ENCODE measurements at places on chromosomes 16 and 17.

DNA sequence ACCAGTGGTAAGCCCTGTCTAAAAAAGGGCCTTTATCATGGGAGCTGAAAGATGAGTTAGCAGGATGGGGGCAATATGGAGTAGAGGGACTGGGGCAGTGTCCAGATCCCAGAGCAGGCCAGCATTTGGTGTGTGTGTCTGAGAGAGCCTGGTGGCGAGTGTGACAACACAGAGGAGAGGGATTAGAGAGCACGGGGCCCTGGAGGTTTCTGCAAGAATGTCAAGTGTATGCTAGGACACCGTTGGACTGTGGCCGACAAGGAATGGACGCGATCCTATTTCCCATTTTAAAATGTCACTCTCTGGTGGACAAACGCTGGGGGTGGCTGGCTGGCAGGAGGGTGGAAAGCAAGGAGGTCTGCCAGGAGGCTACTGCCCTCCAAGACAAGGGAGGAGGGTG lies 12.4 kb downstream of the TAC4 start:
- no peak for DNase-seq

DNA sequence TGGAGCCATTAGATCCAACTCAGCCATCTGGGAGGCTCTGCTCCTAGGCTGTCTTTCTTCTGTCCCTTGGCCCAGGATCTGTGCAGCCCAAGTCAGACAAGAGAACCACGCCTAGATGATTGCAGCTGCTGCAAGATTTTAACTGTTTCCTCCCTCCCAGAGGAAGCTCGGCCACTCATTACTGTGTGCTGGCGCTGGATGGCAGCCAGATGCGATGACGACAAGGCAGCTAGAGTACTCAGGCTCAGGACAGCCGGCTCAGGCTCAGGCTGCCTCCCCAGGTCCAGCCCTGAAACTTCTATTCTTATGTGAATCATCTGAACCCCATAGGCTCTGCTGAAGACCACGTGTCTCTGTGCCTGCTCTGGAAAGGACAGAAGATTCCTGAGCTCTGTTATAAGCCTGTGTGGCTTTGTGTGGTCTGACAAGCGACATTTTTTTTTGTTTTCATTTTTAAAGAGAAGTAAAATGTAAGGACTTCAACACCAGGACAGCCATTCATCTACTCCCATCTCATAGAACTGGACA lies 32.1 kb upstream of the FBXW10B start:
- no peak for DNase-seq

GRCh38 chr16:69345923-69346322 lies 5.7 kb downstream of the TMED6 start:
- DNase-seq, result no peak

DNA sequence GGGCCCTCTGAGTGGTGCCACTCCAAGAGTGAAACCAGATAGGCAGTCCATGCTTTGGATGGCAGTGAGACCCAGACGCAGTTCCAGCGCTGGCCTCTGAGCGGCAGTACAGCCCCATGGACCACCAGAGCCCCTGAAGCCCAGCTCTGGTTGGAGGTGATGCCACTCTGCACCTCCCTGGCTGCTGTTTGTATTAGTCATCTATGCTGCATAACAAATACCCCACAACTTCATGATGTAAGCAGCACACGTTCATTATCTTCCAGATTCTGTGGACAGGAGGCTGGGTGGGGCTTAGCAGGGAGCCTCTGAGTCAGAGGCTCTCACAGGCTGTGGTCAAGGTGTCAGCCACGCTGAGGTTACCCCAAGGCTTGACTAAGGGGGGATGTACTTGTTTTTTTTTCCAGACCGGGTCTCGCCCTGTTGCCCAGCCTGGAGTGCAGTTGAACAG lies 5.1 kb upstream of the NME4 start:
- DNase-seq, result peak; percentile 44

DNA sequence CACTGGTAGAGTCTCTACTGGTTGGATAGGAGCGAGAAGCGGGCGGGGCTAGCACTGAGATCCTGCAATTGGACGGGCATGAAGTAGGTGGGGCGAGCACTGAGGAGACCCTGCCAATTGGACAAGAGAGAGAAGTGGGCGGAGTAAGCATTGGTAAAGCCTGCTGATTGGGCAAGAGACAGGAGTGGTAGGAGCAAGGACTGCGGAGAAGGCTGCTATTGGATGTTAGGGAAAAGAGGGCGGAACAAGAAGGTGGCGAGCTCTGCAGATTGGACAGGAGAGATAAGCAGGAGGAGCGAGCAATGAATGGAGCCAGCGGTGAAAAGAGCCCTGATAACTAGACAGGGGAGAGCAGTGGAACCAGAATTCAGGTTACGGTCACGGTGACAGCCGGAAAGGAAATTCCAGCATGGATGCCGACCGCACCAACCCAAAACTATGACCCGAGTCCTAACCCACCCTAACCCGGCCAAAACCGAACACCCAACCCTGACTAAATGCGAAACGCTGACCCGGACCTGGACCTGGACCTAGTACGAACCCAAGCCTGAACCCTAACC lies 4.8 kb downstream of the SCGB1C2 start:
- DNase-seq, result no peak

- DNase-seq, result no peak
These were observed 5.2 kb upstream of the EIF1 start for GRCh38 chr17:41683441-41684007.

GRCh38 chr16:68230956-68231355 lies 5.0 kb downstream of the ESRP2 start:
- DNase-seq, result no peak

- no peak for DNase-seq
These were observed 40.9 kb upstream of the FAM20A start for GRCh38 chr17:68642118-68642412.

GRCh38 chr16:77838597-77839255 lies 50.4 kb downstream of the VAT1L start:
- no peak for DNase-seq

GRCh38 chr16:11262915-11263314 lies 6.2 kb downstream of the TNP2 start:
- no peak for DNase-seq

DNA sequence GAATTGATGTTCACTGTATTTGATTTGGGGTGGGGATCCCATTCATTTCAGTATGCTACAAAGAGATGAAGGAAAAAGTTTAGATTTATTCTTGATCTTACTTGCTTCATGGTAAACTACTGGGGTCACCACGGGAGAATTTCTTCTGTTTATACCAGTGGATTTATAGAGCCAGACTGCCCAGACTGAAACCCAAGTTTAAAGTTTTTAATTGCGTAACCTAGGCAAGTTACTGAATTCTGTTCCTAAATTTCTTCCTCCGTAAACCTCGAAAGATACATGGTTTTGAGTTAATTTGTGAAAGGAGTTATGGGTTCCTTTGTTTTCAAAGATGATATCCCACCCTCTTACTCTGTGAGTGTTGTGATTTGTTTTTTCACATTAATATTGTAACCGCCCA lies 26.4 kb downstream of the PIGL start:
- no peak for DNase-seq

DNA sequence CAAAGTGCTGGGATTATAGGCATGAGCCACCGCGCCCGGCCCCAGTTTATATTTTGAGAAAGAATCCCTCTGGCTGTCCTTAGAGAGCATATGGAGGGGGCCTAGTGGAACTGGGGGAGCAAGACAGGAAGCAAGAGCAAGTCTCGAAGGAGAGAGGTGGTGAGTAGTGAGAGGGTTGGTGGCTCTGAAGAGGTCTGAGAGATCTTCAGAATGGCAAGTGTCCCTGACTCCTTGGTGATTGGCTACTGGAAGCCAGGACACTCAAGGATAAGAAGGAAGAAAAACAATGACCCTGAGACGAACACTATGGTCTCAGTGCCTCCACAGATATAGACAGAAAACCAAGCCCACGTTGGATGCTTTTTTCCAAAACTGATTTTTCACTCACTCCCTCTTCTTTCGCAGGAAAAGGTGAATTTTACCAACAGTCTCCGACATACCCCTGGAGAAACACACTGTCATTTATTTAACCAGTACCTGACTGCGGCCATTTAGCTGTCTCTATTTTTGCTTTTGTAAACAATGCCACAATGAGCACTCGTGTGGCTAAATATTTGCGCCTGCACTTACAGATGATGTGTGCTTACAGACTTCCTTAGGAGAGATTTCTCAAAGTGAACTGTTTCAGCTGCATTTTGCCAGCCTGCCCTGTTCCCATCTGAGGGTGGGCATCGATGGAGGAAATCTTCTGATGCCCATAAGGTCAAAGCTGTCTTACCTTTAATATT lies 15.9 kb upstream of the DOK4 start:
- DNase-seq, result no peak

GRCh38 chr16:27677263-27677662 lies 127.3 kb downstream of the KATNIP start:
- no peak for DNase-seq

DNA sequence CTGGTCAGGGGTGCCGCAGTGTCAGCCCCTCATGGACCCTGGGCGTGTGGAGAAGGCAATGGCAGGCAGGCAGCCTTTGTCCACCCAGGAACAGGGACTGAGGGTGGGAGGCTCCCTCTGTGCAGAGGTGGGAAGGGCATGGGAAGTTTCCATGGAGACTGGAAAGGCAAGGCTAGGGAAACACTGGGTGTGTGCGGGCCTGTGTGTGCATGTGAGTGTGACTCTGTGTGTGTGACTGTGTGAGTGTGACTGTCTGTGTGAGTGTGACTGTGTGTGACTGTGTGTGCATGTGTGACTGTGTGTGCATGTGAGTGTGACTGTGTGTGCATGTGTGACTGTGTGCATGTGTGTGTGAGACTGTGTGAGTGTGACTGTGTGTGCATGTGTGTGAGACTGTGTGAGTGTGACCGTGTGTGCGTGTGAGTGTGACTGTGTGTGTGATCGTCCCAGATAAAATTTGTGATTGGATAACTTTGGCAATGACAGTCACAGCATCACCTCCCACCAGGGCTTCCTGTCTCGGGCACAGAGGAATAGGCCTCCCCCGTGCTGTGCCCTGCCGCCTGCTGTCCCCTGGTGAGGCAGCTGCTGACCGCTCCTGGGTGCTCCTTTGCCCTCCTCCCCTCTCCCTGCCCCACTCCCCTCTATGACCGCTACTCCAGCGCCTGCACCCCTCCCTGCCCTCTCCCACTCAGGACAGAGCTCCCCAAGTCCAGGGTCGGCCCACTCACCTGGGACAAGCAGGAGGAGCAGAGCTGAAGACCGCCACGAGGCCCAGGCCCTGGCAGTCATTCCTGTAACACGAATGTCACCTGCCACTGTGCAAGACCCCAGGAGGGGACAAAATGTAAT lies 698 bp downstream of the CD300C start:
- DNase-seq, result no peak

- DNase-seq, result no peak
These were observed 5.7 kb upstream of the DOC2B start for GRCh38 chr17:187130-187529.

- peak; percentile 57 for DNase-seq
These were observed 14.4 kb downstream of the ASPSCR1 start for GRCh38 chr17:81991684-81992305.

GRCh38 chr17:48149787-48150463 lies 42.4 kb downstream of the SNX11 start:
- DNase-seq, result no peak

GRCh38 chr16:17668386-17668785 lies 197.6 kb upstream of the XYLT1 start:
- no peak for DNase-seq

- DNase-seq, result no peak
These were observed 31.5 kb downstream of the ANKFY1 start for GRCh38 chr17:4232168-4232813.

DNA sequence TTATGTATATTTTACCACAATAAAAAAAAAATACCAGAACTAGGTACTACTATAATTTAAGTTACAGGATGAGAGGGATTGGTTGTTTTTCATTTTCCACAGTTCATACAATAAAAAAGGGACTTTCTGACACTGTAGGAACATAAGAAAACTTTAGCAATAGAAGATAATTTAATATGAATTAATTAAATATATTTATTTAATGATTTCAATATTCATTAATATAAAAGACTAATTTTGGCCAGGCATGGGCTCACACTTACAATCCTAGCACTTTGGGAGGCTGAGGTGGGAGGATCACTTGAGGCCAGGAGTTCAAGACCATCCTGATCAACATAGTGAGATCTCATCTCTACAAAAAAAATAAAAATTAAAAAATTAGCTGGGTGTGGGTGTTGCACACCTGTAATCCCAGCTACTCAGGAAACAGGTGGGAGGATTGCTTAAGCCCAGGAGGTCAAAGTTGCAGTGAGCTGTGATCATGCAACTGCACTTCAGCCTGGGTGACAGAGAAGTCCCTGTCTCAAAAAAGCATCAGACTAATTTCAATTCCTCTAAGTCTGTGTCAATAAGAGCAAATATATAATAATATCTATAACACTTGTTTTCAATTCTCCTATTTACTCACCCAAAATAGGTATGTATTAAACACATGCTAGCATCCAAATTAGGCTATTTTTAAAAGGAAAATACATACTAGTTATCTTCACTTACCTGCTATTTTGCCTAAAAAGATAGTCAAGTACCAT lies 79.6 kb downstream of the BRIP1 start:
- no peak for DNase-seq

DNA sequence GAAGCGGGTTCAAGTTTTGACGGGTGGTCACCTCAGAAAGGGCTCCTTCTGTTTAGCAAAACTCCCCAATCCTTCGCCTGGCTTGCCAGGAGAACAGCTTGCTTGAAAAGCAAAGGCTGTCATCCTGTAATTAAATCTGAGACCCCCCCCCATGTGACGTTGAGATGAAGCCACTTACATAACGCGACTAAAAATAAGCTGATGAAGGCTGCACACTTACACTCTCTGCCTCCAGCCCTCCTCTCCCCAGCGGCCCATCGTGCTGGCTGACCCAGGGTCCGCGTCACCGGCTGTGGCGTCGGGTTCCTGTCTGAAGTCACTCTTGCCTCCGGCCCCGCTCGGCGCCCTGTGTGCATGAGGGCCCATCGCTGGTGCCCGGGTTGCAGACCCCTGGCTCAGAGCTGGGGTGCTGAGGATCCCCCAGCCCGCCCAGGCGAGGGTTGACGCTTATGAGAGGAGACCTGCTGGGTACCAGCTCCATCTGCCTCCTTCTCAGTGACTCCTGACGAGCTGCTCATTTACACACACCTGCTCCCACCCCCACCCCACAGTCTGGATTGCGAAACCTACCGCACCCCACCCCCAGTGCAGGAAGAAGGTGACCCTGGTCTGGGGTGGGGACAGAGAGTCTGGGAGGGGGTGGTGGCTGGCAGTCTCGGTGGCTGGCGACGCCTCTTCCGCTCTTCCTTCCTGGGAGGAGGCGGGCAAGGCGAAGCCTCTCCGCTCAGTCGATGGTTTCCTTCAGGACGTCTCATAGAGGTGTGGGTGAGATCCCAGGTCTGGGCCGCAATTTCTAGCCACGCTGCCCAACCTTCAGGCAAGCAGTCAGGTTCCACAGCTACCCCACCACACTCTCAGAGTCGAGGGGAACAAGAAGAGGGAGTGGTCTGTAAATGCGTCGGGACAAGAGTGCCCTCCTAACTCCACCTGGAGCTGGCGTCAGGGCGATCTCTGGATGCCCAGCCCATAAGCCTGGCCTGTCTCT lies 3.1 kb upstream of the BAIAP2 start:
- no peak for DNase-seq

DNA sequence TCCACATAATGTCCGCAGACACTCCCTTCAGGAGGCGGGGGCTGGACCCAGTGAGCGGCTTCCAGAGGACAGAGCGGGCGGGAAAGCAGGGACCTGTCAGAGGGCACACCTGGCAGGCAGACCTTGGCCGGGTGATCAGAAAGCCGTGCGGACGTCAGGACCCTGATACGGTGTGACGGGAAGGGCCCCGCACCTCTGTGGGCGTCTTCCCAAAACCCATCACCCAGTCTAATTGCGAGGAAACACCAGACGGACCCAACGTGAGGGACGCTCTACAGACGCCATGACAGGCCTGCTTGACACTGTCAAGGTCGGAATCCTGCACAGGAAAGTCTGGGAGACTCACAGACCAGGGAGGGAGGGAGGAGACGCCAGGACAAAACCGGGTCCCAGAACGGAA lies 8.4 kb downstream of the LMF1 start:
- no peak for DNase-seq

Measured in nucleus accumbens (tissue), 56 donors.